ENCODE measurements at places on chromosomes 13 and 19.

GRCh38 chr19:30178721-30179402 is 193.3 kb upstream of the ZNF536 start:
- DNase-seq: no peak

- no peak for DNase-seq
These were observed 9.1 kb downstream of the ARID3A start for GRCh38 chr19:934865-935479.

DNA sequence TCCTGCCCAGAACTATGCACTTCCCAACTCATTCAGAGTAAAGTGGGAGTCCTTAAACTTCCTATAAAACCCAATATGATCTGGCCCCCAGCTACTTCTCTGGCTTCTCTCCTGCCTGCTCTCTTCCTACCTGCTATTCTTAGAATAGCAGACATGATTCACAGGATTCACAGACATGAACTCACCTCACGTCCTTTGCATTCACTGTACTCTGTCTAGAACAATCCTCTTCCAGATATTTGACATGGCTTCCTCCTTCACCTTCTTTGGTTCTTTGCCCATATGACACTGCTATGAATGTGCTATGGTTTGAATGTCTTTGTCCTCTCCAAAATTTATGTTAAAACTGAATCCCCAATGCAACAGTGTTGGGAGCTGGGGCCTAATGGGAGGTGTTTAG is 154.9 kb downstream of the UGGT2 start:
- no peak for DNase-seq

- DNase-seq: no peak
These were observed 63.3 kb downstream of the POU4F1 start for GRCh38 chr13:78540058-78540457.

- no peak for DNase-seq
These were observed 1.1 kb upstream of the NR2F6 start for GRCh38 chr19:17246681-17247425.

- no peak for DNase-seq
These were observed 81.4 kb downstream of the ALOX5AP start for GRCh38 chr13:30816736-30817135.

- DNase-seq: no peak
These were observed 20.4 kb downstream of the UBL3 start for GRCh38 chr13:29830000-29830399.

- DNase-seq: no peak
These were observed 100.5 kb downstream of the TRPC4 start for GRCh38 chr13:37769078-37769477.

DNA sequence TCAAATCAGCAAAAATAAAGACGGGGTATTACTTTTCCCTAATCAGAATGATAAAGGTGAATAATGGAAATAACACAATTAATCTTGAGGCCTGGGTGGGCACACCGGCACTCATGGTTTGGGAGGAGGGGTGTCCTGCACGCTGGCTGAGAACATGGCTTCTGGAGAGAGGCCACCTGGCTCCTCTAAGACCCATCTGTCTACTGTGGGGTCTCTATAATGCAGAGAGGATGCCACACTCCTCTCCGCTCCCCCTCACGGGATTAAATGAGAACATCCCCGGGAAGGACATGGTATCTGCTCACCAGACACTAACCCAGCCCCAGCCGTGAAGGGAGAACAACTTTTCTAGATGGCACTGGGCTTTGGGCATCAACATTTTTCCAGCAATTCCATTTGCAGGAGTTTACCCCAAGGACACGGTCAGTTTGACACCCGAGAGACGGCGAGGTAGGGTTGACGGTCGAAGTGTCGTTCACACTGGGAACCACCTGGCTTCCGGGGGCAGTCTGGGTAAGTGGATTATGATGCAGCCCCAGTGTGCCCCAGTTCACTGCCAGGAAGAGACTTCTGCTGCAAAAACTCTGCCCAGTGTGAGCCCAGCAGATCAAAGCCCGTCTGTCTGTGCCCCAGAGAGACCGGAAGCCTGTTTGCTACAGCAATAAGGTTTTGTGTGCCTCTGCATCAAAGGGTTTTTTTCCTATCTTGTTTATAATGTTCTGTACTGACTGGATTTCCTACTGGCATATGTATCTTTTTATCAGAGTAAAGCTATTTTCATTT is 56.6 kb downstream of the CEBPG start:
- DNase-seq: no peak

DNA sequence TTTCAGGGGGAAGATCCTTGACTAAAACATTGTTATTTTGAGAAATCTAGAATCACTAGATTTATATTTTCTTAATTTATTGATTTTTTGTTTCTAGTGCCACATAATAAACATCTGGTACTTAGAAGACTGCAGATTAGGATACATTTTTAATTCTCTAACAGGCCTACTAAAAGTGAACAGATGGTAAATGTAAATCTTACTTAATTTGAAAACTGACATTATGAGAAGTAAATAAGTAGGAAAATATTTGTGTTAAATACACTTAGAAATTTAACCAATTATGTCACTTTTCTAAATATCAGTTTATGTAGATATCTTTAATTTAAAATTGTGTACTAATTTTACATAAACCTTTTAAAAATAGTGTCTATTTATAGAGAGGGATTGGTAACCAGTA is 2255.6 kb upstream of the PCDH20 start:
- DNase-seq: no peak

- no peak for DNase-seq
These were observed 1582.0 kb upstream of the PCDH20 start for GRCh38 chr13:62997696-62998095.

- no peak for DNase-seq
These were observed 633.2 kb downstream of the LIG4 start for GRCh38 chr13:107582171-107582570.

- peak; percentile 75 for DNase-seq
These were observed 8.6 kb downstream of the KDM4B start for GRCh38 chr19:4977299-4978174.

GRCh38 chr19:15449620-15450527 is at the start of gene WIZ:
WIZ (minus strand) TSS chr19:15449956; CDS start chr19:15448307, 1,649 bp downstream.
- peak; percentile 93 for DNase-seq

DNA sequence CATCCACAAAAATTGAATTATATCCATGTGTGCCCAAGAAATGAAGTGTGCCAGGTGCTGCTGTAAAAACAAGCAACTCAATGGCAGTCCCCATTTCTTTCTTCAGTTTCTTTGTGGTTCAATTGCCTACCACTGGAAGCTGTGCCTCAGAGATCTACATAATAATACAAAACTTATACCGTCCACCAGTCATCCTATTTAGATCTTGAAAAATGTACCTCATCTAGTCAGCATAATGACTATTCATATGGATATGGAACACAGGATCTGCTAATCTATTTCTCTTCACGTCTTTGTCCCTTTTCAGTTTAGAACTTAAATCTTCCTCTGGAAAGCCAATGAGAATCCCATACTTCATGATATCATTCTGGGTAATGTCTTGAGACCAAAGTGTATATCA is 648.5 kb downstream of the PCDH9 start:
- no peak for DNase-seq

- DNase-seq: no peak
These were observed 7.5 kb upstream of the BCAT2 start for GRCh38 chr19:48818234-48818820.

- no peak for DNase-seq
These were observed 83.8 kb downstream of the GJA3 start for GRCh38 chr13:20077086-20077485.

DNA sequence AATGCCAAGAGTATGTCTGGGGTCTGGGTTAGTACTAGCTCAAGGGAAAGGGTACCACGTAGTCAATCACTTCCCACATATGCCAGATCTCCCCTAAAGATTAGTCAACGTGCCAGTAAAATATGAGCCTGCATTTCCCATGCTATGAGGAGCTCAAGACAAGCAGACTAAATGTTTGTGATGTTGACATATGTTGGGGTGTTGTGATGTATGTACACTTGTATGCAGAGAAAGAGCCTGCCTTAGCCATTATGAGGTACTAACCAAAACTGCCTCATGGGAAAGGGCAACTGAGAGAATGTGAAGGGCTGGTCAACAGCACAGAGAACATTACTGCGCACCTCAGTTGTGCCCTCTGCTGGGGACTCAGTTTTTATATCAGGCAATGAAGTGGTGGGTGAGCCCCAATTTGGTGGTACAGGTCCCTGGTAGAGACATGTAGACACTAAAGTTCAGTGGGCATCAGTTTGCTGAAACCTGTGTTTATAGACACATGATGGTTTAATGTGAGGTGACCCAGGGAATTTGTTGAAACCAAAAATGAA is 287.0 kb downstream of the DCT start:
- DNase-seq: no peak

- no peak for DNase-seq
These were observed 1.5 kb downstream of the KCNC3 start for GRCh38 chr19:50327461-50328223.

GRCh38 chr19:5262721-5263120 is 77.9 kb downstream of the PTPRS start:
- DNase-seq: no peak

DNA sequence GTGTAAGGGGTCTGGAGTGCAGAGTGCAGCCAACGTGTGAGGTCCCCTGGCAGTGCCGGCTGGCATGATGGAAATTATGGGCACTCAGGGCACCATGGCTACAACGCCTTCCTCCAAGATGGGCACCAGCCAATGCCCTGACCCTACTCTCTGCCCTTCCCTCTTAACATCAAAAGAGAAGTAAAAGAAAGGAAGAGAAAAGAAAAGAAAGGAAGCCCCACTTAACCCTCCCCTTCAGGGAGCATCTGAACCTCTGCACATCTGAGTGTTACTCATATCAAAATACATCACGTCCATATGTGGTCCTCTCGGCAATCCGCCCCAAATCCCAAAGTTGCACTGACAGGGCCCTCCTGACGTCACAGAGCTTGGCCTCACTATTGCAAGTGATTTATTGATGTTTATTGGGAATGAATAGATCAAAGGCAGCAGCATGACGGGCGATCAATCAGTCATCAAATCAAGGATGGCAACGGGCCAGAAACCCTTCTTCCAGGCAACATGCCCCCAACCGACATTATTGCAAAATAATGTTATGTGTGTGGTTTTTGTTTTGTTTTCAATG is 1.3 kb downstream of the TSHZ3 start:
- no peak for DNase-seq

GRCh38 chr13:112905990-112906641 is 62.9 kb upstream of the MCF2L start:
- no peak for DNase-seq

DNA sequence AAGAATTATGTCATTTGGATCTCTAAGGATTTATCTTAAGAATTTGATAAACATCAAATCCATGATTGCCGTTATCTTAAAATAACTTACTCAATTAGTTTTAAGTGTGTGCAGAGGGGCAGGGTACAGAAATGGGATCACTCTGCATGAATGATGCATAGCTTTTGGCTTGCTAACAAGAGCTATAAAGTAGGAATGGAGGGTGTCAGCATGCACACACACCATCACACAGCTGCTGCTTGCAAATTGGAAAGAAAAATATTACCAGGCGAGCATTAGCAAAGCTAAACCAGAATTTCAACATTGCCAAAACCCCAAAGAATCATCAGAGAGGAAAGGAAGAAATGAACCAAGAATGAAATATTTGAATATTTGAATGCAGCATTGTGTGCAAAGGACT is 580.6 kb downstream of the LMO7 start:
- no peak for DNase-seq

GRCh38 chr13:46926916-46927590 is 30.2 kb upstream of the HTR2A start:
- no peak for DNase-seq

DNA sequence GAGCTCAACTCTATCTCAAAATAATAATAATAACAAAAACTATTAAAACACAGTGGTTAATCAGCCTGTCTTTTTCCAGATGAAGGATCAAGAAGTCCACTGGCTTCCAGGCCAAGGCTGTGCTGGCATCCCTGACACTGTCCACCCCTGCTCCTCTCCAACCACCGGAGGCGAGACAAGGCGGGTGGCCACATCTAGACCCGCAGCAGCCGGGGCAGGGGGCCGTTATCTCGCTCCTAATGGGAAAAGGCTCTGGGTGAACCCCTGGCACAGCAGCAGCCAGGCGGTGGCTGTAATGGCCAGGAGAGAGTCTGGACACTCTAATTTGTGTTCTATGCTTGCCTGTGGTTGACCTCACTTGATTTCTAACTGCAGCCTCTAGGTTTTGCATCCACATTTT is 158.0 kb upstream of the SOX1 start:
- no peak for DNase-seq

- DNase-seq: no peak
These were observed 11.5 kb downstream of the PLPP2 start for GRCh38 chr19:279656-280055.

- no peak for DNase-seq
These were observed 406.4 kb downstream of the KCNRG start for GRCh38 chr13:50421473-50422130.

- no peak for DNase-seq
These were observed 1.1 kb downstream of the ZNF835 start for GRCh38 chr19:56670401-56670960.

DNA sequence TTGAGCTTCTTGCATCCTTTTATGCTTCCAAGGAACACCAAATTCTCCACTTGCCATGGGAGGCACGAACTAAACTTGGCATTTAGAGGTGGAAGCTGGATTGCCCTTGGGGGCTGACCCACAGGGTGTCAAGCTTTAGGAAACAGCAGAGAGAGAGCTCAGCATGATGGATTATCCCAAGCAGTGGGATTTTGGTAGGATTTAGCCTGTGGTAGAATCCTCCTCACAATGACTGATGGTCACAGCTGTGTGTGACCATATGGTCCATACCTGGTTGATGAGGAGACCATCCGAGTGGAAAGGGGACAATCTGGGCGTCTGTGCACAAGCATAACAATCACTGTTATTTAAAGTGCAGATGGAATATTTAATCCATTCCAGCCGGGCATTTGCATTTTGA is 40.1 kb upstream of the PSG9 start:
- no peak for DNase-seq

GRCh38 chr19:16883522-16883921 is 5.3 kb upstream of the F2RL3 start:
- no peak for DNase-seq

DNA sequence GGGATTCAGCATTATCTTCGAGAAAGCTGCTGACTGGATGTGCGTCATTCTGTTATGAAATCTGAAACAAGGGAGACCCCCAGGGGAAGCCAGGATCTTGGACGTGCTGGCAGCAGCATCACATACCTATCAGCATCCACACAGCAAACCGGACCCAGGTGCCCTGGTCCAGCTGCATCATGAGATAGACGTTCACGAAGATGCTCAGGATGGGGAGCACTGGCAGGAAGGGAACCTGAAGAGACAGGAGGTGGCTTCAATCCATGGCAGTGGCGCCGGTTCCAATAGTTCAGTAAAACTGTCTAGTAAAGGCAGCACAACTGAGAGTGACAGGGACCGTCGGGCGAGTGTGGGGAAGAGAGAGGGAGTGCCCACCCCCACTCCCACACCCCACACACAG is 79.5 kb downstream of the SLC7A1 start:
- no peak for DNase-seq

DNA sequence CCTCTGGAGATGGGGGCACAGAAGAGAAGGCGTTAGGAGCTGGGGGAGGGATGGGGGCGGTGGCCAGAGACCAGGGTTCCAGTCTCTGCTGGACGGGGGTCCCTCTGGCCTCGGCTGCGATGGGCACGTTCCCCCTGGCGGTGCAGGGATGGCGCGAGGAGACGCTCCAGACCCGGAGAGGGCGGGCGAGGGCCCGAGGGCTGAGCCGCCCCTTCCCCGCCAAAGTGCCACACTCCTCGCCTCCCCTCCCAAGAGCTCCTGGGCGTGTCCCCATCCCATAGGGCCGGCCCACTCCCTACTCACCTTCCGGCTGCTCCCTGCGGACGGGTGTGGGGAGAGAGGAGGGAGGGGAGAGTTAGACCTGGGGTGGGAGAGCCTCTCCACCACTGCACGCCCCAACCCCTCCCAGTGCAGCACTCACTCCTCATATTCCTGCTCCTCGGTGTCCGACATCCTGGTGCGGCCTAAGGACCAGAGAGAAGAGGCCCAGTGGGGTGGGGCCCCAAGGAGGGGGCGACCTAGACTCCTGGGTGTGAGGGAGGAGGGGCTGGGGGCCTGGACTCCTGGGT is 2.2 kb downstream of the TNNT1 start:
- peak; percentile 88 for DNase-seq
